ENCODE measurements at places on chromosomes 4 and X.
A peak's percentile ranks its signal among the peaks of the same experiment; 100 is the strongest.

DNA sequence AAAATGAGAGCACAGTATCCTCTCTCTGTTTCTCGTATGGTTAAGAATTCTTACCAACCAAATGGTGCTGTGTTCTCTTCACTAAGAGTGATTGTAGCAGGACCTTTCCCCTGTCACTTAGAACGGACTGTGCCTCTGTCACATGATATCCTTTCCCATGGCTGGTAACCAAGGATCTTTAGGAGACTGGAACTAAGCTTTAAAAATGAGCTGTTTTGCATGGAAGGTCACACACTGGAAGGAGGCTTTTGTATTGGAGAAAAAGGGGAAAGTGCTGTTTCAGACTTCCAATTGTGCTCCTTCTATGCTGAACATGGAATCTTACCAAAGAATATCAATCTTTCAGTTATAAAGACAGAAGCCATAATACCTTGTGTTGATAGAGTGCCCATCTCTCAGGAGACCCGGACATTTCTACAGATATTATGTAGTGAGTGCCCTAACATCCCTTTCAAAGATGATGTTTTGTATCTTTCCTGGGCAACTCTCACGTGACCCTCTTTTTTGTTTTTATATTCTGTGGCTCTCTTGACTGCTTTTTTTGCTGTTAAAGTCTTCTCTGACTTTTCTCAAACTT is 148.6 kb downstream of the SLC4A4 start:
- no peak for DNase-seq

DNA sequence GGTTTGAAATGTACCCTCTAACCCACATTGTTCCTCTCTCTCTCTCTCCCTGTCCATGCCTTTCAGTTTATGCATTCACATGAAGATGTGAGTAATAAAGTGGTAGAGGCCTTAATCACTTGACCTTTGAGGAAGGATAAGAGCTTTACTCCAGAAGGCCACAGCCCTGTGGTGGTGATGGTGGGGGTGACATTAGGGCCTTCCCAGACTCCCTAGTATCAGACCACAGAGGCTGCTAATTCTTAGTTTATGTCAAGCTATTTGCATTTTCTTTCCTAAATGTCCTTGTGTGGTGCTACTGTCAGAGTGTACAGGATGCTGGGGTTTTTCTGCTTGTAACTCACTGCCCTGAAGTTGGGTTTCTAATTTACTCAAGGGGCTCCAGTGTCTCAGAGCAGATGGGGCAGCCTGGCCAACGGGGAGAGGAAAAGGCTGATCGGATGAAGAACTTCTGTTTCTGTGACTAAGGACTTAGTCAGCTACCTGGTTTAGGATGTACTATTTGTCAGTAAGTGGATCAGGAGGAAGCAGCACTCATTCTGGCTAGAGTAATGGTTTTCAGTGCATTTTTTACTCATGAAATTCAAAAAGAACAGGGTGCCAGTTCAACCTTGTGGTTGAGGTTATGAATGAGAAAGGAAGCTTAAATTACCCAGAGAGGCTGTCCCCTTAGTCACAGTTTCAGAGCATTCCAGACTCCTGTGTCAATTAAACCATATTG is 509.6 kb upstream of the DIPK2B start:
- DNase-seq = no peak

DNA sequence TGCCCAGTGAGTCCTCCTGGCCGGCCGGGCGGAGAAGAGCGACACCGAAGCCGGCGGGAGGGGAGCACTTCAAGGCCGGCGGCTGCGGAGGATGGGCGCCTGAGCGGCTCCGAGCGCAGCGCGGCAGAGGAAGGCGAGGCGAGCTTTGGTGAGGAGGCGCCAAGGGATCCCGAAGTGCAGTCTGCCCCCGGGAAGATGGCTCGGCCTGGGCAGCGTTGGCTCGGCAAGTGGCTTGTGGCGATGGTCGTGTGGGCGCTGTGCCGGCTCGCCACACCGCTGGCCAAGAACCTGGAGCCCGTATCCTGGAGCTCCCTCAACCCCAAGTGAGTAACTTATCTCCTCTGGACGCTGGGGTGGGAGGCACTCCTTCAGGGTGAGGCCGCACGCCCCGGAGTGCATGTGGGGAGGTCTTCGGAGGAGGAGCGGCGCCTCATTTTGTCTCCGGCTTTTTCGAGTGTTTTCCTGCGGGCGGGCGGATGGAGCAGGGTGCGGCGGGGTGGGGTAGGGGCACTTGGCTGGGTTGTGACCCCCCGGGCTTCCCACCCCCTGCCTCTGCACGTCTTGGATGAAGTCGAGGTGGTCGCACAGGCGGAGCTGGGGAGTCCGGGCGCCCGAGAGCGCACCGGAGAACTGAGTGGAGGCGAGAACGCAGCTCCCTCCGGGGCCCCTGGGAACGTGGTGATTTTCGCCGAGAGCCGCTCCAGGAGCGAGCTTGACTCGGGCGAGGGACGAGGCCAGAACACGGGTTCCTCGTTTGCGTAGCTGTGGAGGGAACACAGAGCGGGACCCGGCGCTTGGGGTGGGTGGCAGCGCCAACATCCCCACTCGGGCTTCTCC is 979 bp downstream of the EFNB1 start:
- DNase-seq = peak; percentile 29

DNA sequence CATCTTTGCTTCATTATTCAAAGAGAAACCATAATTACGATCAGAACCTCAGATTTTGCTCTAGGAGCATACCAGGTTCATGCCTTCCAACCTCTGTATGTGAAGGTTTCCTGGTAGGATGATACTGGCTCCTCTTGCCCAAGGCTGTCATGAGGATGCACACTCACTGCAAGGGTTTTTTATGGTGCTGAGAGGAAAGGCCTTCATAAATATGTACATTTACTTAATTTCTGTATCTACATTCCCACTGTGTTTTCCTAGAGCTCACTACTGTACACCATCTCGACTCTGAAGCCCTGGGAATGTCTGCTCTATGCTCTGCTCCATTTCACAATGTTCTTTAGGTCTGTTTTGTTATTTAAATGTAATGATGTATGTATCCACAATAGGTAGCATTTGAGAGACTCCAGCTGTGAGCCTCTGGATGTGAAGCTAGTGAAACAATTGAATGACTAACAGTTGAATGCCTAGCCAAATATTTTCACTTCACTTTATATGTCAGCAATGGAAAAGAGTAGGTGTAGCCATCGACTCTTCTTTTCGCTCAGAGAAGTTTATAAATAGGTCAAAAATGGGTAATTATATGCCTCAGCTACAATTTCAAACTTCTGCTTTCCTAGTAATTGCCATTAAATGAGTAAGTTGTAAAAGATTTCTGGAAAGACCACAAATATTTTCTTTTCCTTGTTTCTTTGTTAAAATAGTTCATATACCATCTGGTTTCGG is 228.0 kb downstream of the PALLD start:
- DNase-seq = no peak

DNA sequence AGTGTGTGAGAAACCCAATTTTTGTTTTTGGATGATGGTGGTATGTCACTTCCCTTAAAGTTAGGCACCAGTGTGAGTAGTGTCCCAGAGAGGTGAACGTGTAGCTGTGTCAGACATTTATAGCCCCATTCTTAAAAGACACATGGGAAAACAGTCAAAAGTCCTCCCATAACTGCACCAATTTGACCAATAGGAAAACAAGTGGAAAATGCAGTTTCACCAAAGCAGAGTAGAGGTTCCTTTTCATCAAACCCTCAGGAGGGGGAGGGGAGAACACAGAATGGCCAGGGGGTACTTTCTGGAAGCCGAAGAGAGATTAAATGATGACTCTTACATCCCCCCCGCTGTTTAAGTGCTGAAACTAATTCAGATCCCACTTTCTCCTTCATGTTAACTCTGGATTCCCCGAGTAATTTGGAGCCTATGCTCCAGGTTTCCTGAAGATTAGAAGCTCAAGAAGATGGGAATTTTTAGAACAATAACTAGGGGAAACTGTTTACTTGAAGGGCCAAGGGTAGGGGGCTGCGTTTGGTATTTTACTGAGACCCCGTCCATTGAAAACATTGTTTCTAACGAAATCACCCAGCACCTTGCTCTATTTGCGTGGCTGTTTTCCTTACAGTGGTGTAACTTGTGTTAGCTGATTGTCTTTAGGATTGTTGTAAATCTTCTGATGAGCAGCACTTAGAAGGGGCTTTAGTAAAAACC is 2.1 kb upstream of the LEF1 start:
- no peak for DNase-seq

GRCh38 chr4:188949596-188949995 is 810.4 kb downstream of the TRIML1 start:
- no peak for DNase-seq

- DNase-seq = peak; percentile 74
Observed at GRCh38 chr4:1187182-1187581, 14.8 kb upstream of the SPON2 start.

- DNase-seq = no peak
Observed at GRCh38 chr4:78379040-78379439, 172.5 kb upstream of the ANXA3 start.

- DNase-seq = no peak
Observed at GRCh38 chr4:11098461-11098860, 330.2 kb downstream of the HS3ST1 start.

DNA sequence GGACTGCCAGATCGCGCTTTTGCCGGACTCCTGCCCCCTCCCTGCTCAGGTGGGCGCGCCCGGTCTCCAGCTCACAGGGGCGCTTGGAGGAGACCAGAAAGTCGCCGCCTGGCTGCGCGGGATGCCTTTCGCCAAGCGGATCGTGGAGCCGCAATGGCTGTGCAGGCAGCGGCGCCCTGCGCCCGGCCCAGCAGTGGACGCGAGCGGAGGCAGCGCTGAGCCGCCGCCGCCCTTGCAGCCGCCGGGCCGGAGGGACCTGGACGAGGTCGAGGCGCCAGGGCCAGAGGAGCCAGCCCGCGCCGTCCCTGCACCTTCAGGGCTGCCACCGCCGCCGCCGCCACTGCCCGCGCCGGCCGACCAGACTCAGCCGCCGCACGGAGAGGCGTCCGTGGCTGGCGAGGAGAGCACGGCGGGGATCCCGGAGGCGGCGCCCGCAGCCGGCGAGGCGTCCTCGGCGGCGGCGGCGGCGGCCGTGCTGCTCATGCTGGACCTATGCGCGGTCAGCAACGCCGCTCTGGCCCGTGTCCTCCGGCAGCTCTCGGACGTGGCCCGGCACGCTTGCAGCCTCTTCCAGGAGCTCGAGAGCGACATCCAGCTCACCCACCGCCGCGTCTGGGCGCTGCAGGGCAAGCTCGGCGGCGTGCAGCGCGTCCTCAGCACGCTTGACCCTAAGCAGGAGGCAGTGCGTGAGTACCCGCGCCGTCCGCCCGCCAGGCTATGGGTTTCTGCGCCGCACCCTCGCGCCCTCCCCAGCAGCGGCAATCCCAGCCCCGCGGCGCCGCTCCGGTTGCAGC is 834 bp downstream of the NHS start:
- DNase-seq = no peak

DNA sequence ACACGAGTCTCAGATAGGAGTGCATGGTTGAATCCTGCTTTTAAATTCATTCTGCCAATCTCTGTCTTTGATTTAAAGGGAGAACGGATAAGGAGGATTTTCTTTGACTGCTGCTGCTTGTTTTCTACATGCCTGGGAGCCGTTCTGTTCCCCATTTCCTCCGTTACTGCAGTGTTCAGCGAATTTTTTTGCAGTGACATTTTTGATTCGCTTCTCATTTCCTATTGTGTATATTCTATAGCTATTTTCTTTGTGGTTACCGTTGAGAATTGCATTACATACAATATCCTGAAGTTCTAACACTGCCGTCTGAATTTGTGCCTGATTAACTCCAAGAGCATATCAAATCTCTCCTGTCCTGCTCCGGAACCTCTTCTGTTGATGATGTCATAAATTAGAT is 14.8 kb upstream of the MAEA start:
- DNase-seq = peak; percentile 21

DNA sequence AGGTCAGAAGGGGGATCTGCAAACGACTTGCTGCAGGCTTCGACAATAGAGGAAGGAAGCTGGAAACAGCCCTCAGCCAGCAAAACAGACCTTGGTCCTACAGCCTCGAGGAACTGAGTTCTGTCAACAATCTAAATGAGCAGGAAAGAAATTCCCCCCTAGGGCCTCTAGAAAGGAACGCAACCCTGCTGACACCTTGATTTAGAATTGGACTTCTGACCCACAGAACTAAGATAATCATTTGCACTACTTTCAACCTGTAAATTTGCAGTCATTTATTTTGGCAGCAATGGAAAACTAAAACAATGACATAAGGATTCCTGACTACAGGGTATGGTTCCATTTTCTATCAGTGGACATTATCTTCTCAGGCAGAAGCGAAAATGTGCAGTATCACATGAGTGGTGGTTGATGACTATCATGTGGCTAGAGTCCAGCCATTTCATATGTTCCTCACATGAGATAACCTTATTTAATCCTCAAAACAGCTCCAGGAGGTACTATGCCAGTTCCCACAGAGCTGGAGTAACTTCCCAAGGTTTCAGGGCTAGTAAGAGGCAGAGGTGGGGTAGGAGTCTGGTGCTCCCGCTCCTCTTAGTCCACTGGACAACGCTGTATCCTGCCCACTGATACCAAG is 61.6 kb downstream of the SAT1 start:
- DNase-seq = no peak

DNA sequence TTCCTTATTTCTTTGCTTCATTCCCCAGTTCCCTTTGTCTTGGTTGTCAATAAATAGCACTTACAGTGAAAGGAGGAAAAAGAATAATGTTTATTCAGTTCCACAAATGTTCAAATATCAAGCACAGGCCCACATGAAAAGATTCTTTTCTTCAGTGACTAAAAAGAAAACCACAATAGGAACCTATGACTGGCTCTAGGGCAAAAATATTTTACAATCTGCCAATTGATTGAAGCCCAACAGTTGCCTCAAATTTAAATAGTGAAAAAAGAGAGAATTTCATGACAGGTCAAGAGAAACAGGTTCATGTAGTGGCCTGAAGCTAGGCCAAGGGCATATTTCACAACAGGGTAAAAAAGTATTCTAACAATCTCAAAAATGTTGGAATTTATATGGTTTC is 553.8 kb downstream of the CENPC start:
- DNase-seq = no peak

- no peak for DNase-seq
Observed at GRCh38 chr4:48756689-48757220, 23.3 kb downstream of the FRYL start.

GRCh38 chr4:88967883-88968331 is 89.1 kb downstream of the FAM13A start:
- DNase-seq = no peak

DNA sequence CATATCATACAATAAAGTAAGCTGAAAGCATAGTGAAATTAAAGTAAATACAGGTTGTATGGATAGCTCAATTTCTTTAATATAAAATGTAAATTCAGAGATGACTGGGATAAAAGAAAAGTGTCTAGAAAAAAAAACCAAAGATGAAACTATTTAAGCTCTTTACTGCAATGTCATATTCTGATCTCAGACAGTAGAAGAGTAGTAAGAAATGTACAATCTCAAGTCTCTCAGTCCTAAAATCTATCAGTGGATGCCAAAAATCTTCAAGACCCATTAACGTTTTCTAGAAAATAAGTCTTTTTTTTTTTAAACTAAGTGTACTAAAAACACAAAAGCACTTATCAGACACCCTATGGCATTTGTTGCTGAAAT is 13.8 kb downstream of the MGARP start:
- DNase-seq = no peak

- DNase-seq = no peak
Observed at GRCh38 chr4:47120783-47121182, 89.4 kb downstream of the GABRB1 start.

All from RPMI8226 (cell line).